ENCODE measurements at places on chromosomes 12 and 14.
A peak's percentile ranks its signal among the peaks of the same experiment; 100 is the strongest.

DNA sequence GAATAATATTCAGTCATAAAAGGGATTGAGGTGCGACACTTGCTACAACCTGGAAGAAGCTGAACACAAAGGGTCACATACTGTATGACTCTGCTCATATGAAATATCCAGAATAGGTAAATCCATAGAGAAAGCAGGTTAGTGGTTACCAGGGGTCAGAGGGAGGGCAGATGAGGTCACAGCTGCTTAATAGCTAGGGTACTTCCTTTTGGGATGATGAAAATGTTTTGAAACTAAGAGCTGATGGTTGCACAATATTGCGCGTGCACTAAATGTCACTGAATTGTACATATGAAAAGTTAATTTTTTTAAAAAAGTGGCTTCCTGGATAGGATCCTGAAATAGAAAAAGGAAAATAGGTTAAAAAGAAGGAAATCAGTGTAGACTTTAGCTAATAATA, 23.8 kb downstream of the NEUROD4 start:
- no peak for DNase-seq

DNA sequence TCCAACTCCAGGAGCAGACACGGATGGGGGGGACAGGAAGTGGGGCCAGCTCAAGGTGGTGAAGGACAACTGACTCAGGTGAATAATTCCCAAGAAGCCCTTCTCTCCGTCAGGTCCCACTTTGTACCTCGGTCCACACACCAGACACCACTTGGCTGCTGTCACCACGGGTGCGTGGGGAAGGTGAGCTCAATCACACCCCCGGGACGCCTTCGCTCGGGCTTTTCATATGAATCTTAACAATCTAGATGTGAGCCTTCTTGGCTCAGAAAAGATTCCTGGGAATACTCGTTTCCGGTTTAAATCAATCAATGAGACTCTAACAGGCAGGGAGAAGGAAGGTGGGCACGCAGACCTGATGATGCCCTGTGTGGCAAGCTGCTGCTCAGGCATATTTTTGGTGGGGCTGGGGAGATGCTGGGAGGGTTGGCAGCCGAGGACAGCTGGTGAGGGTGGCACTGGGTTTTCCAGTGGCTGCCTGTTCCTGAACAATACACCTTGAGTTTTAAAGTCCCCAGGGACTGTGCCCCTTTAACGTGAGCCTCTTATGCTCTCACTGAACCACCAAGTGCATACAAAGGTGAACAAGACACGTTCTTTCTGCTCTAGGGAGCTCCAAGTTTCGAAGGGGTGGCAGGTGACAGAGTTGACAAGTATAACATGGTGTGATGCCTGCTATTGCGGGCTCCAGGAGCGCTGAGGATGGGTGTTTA, 5.1 kb downstream of the TESC start:
- no peak for DNase-seq

- no peak for DNase-seq
Measured at GRCh38 chr14:73742520-73743238, 28.5 kb upstream of the PNMA1 start.

DNA sequence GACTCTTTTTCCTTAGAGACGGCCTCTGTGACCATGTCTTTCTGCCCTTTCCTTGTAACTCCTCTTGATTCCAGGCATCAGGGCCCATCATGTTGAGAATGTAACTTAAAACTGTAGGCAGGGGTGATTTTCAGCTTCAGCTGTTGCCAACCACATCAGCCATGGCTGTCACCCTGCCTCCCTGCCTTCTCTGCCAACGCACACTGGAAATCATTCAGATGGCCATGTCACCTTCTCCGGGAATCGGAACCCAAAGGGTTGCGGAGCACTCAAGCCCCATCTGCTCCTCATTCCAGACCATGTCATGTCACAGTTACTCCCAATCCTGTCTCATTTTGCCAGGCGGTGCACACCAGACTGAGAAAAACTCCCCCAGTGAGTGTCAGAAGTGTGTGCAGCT, 72.1 kb downstream of the EMP1 start:
- DNase-seq, result no peak

DNA sequence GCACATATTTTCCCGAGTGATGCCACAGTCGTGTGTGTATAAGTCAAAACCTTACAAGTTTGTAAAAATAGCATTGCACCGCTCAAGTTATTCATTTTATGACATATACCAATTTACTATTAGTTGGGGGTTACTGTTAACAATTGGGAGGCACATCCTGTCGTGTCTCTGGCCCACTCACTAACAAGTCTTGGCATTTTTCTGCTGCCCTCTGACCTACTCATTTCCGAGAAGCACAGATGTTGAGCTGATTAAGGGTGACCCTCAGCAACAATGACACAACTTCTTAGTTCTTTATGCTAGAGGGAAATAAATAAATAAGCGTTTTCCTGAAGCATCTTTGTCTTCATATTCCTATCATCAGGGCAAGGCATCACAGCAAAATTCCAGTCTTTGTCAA, 6.8 kb upstream of the ATG14 start:
- DNase-seq, result no peak

- no peak for DNase-seq
Measured at GRCh38 chr12:122732611-122733010, 2.0 kb upstream of the HCAR1 start.

DNA sequence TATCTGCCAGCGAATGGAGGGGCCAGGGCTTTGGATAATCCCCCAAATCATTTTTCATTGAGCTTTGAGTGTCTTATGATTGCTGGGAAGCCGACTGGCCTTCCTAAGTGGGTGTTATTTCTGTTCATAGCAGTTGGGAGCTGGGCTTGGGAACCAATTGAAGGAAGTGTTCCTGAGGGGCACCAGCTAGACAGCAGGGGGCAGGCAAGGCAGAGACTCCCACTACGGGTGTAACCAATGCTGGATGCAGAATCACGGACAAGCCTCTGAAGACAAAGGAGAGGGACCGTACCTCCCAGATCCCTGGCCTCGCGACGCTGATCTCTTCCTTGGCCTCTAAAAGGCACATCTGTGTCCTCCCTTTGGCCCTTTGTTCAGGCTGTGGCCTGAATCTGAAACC, 149.0 kb upstream of the PRMT8 start:
- DNase-seq, result peak; percentile 44

- no peak for DNase-seq
Measured at GRCh38 chr14:23018107-23018506, 8.2 kb upstream of the C14orf93 start.

DNA sequence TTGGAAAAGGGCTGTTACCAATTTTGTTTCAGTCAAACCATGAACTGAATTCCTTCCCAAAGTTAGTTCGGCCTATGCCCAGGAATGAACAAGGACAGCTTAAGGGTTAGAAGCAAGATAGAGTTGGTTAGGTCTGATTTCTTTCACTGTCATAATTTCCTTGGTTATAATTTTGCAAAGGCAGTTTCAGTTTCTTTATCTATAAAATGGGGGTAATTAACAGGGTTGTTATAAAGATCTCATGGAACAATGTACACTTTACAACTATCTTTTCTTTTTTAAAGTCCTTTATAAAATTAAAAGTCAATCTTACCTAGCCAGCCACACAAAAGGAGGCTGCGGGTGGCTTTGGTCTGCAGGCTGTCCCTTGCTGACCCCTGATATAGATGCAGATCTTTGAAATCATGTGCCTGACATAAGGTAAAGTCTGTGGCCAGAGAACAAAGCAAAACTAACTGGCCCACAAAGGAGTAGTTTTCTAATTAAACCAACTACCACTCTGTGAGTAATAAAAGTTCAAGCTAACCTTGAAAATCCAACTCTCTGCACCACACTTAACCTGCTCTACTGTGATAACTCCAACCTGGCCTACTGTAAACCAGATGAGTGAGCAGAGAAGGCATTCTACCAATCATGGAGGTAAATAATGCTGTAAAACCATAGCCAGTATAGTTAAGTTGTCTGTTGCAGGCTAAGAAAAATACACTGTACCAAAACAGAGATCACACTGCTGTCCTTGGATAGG, 49.5 kb downstream of the SLC38A1 start:
- DNase-seq, result no peak

- DNase-seq, result no peak
Measured at GRCh38 chr14:71856199-71856919, 75.9 kb upstream of the RGS6 start.

GRCh38 chr14:30585204-30585603, 26.2 kb downstream of the G2E3 start:
- no peak for DNase-seq

GRCh38 chr12:103431387-103431786, 64.4 kb downstream of the C12orf42 start:
- DNase-seq, result no peak

- peak; percentile 88 for DNase-seq
Measured at GRCh38 chr12:124727264-124727800, 136.3 kb downstream of the SCARB1 start.

DNA sequence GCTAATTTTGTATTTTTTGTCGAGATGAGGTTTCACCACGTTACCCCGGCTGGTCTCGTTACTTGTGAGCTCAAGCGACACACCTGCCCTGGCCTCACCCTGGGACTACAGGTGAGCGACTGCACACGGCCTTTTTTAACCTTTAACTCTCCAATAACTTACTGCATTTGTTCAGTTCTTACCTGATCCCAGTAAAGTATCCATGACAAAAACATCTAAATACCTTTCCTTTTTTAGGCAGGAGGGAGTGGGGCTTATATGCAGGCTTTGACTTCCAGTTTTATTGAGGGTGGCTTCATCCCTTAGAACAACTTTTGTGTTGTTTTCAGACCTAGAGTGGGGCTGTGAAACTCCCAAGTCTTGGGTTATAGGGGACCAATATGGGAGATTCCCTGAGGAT, 68.3 kb downstream of the DENND5B start:
- DNase-seq, result no peak

GRCh38 chr12:15600223-15600935, 188.8 kb downstream of the EPS8 start:
- DNase-seq, result no peak

GRCh38 chr14:104892531-104893434, 27.7 kb downstream of the CEP170B start:
- peak; percentile 7 for DNase-seq

- DNase-seq, result no peak
Measured at GRCh38 chr12:47811072-47811396, 8.7 kb downstream of the HDAC7 start.

GRCh38 chr12:10910380-10910779, 1.0 kb upstream of the TAS2R13 start:
- DNase-seq, result no peak

GRCh38 chr12:99558109-99558508, 89.4 kb upstream of the GARIN6 start:
- no peak for DNase-seq

DNA sequence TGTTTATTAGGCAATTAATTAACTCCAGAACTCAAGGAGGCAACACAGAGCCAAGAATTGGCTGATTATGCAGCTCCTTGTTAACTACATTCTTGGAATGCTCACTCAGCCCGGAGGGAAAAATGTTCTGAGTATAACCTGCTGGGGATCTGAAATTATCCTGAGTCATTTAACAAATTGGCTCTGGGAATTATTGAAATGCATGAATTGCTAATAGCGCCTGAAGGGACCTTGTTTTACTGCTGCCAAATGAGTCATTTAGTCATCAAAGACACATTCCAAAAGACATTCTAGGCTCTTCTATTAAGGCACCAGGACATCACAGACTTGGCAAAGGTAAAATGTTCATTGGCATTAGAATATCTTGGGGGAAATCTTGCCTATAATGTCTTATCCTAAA, 13.0 kb downstream of the TMEM52B start:
- DNase-seq, result no peak

All from posterior cingulate gyrus (tissue), 11 donors.